ENCODE measurements at places on chromosomes 11 and 22.

- DNase-seq, result peak; percentile 93
Observed at GRCh38 chr11:86116386-86116726, 47.5 kb upstream of the PICALM start.

DNA sequence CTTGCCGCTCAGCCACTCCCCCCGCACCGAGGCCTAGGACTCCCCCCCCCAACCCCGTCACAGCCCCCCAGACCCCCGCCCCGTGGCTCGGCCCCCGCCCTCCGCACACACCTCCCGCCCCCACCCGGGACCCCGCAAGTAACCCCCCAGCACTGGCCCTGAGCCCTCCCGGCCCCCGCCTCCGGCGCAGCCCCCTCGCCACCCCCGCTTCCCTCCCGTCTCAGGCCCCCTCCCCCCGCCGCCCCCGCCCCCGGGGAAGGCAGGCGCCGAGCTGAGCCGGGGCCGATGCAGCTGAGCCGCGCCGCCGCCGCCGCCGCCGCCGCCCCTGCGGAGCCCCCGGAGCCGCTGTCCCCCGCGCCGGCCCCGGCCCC, 1.5 kb downstream of the SHANK3 start:
- no peak for DNase-seq

DNA sequence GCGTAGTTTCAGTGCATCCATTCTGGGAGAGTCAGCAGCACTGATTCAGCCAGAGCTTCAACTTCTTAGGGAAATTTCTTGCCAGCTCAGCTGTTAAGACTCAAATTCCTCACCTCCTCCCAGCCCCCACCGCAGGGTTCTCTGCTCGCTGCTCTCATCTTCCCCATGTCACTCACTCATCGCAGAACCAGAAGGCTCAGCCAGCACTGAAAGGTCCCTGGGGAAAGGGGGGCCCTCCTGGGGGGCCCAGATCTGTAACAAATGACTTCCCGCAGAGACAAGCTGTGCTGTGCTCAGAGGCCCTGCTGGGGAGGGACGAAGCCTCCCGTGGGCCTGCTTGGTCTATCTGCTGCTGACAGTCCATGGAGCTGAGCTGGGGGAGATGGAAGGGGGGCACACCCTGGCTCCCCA, 220.6 kb downstream of the NTM start:
- DNase-seq, result peak; percentile 79

DNA sequence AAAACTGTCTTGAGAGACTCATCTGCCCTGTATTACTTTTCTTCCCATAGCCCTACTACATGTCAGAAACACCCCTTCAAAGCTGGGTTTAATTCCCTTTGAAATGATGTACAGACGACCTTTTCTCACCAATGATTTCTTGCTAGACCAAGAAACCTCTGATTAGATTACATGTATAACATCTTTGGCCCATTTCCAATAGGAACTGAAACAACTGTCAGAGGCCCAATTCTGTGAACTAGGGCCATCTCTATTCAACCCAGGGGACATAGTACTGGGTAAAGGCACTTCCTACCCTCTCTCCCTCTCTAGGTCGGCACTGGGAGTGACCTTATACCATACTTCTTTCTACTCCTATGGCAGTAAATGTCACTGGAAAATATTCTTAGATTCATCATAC, 19.4 kb downstream of the NPAT start:
- no peak for DNase-seq

- no peak for DNase-seq
Observed at GRCh38 chr11:75339685-75340409, 11.6 kb downstream of the ARRB1 start.

DNA sequence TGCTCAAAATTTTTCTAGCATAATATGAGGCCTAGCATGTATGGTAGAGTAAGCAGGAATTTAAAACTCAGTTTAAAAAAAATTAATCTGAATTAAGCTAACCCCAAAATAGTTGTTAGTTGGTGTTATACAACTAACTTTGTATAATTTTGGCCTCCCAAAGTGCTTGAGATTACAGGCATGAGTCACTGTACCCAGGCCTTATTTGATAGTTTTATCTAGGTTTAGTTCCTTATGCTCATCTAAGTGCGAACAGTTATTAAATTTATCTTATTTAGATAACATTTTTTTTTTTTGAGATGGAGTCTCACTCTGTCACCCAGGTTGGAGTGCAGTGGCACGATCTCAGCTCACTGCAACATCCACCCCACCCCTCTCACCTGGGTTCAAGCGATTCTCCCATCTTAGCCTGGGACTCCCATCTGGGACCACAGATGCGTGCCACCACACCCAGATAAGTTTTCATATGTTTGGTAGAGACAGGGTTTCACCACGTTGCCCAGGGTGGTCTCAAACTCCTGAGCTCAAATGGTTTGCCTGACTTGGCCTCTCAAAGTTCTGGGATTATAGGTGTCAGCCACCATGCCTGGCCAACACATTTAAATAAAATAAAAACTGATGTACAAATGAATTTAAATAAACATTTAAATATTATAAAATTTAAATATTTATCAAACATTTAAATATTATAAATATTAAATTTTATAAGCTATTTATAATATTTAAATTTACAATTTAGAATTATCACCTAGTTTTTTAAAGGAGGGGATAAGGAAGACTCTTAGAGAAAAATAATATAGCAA, 7.5 kb downstream of the IL18 start:
- no peak for DNase-seq

DNA sequence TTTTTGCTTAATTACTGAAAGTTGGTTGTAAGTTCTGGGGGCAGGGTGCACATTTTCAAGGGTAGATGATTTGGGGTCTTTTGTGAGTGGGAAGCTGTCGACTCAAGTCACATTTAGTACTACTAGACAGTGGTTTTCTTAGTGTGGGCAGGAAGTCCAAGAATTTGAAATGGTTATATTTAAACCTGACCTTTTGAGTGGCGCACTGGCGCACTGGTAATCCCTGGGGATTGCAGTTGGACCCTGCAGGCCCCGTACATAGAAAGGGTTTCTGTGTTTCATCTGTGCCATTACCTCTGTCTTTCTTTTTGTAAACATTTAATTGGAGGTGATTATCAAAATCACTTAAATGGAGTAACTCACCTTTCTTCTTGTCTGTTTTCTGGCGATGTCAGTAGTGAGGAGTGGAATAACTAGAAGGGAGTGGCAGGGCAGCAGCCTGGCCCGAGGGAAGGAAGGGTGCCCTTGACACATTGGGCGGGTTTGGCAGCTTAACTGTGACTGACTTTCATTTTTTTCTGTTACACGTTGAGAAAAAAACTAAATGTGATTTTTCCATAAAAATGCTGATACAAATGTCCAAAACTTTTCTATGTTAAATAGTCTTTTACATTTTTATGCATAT, 101.8 kb upstream of the GAL start:
- DNase-seq, result no peak

DNA sequence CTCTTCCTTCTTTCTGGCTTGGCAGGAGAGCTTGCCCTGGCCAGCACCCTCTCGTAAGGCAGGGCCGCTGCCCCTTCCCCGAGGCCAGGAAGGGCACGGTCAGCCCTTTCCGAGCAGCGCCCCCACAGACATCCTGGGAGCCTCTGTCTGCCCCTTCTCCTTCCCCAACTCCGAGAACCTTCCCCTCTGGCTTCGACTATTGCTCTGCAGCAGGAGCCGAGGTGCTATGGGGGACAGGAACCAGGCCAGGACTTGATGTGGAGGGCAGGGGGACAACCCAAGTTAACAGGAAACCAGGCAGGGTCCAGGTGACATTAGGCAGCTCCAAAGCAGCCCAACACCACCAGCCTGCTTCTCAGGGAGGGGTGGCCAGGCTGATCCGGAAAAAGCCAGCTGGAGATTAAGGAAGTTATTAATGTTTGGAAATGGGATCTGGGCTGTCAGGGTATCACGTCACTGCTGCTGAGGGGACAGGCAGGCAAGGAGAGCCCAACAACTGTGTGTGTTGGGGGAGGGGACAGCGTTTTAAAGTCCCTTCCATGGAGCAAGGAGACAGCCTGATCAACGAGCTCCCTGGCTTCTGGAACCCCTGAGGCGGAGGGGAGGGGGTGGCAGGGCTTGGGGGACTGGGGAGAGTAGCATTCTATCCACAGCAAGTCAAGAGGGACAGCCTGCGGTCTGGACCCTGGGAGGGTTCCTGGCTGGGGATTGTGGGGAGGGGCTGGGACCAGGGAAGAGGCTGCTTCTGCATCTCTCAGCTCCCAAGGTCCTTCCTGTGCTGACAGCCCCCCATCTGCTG, 27.3 kb downstream of the SYT7 start:
- no peak for DNase-seq

DNA sequence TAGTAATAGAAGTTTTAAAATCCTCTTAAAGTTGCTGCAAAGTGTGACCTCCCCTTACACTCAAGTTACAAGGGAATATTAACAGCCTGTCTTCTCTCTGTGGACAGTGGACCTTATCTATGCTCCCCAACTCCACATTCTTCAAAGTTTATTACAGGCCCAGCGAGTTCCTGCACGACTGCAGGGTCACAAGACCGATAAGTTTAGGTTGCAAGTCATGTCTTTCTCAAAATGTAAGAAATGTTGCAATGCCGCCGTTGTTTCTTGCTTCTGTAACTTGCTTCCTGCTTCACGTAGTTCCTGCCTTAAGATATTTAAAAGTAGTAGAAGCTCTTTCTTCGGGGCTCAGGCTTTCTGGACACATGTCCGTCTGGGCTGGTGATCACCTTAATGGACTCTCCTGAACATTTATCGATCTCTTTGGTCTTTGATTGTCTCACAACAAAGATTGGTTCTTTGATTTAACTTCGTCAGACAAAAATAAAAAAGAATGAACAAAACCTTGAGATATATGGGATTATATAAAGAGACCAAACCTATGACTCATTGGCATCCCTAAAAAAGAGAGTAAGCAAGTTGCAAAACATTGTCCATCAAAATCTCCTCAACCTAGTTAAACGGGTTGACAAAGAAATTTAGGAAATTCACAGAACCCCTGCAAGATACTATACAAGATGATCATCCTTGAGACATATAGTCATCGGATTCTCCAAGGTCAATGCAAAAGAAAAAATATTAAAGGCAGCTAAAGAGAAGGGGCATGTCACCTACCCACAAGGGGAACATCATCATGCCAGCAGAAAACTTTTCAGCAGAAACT, 45.4 kb upstream of the GLYAT start:
- DNase-seq, result no peak

- DNase-seq, result no peak
Observed at GRCh38 chr22:10780281-10780680, 4747.7 kb upstream of the OR11H1 start.

DNA sequence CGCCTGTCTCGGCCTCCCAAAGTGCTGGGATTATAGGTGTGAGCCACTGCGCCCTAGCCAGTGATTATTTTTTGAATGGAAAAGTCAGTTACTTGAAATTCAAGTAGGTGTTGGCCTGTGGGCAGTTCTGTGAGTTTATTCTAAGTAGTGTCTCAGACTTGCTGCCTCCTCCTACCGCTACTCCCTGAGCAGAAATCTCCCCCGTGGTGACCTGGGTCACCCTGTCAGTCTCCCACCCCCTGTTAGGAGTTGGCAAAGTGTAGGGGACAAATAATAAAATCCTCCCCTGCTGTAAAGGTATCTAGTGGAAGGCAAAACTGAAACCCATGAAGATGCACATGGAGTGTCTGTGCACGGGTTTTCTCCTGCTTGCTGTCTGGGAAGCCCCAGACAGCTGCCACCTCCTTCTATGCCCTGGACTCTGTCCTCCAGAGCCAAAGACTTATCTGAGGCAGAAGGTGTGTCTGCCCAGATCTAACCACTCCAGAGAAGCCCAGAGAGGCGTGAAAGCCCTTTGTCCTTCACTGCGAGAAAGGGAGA, 26.3 kb downstream of the SNAP29 start:
- no peak for DNase-seq

GRCh38 chr11:126510621-126511370, 155.3 kb downstream of the ST3GAL4 start:
- no peak for DNase-seq

GRCh38 chr11:115578275-115578674, 74.1 kb upstream of the CADM1 start:
- no peak for DNase-seq

DNA sequence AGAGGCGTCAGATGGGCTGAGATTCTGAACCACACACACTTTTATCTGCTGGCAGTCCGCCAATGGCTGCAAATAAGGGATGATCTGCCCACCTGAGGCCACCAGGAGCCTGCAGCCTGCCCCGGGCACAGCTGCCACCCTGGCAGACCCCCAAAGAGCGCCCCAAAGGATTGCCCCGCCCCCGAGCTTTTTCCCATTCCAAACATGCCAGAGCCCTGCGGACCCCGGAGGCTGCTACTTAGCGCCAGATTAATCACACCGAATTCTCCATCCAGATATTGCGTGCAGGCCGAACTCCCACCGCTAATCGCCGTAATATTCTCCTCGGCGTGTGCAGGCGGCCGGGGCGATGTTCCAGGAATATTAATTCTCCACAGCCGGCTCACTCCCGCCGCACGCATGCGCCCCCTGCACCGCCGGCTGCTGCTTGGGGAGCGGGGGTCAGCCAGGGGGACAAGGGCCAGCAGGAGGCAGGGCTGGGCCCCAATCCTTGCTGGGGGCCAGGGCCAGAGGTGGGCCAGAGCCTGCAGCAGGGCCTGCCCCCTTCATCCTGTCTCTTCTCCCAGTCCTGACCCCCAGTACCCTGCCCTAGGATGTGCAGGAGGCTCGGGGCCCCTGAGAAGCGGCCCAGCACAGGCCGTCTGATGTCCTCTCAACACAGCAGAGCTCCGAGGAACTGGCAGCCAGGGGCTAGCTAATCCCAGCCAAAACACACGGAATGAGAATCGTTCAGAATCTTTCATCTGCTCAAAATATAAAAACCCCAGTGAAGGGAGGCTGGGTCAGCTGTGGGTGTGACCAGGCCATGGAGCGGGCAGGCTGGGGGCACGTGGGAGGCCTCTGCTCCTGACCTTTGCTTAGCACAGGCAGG, 19.5 kb upstream of the TCF20 start:
- DNase-seq, result peak; percentile 52

GRCh38 chr11:126331286-126331685, 24.2 kb upstream of the ST3GAL4 start:
- DNase-seq, result no peak

DNA sequence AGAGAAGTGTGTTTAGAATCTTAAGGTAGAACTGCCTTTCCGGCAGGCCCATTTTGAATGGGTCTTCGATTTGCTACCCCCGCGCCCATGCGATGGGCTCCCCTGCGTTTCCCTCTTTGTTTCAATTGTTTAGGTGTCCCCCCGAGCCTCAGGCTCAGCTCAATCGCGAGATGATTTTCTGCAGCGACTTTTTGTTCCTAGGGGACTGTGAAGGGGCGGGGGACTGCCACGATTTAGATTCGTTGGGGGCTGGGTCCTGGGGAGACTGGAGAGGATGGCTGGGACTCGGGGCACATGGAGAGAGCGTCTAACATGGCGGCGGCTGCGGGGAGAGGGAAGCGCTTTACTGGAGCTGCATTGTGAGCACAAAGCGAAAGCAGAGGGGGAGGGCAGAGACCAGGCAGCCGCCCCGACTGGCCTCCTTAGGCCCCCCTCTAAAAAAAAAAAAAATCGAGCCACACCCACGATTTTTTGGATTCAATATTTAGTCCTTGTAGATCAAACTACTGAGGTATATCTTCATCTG, 1.7 kb downstream of the CAPRIN1 start:
- DNase-seq, result peak; percentile 80

GRCh38 chr11:109326781-109327180, 95.2 kb upstream of the C11orf87 start:
- no peak for DNase-seq

GRCh38 chr11:112024178-112024772, 933 bp upstream of the DLAT start:
- DNase-seq, result no peak
